ENCODE measurements at places on chromosomes 16 and 17.

GRCh38 chr17:31621566-31621965 is 230.1 kb downstream of the RAB11FIP4 start:
- DNase-seq: no peak

DNA sequence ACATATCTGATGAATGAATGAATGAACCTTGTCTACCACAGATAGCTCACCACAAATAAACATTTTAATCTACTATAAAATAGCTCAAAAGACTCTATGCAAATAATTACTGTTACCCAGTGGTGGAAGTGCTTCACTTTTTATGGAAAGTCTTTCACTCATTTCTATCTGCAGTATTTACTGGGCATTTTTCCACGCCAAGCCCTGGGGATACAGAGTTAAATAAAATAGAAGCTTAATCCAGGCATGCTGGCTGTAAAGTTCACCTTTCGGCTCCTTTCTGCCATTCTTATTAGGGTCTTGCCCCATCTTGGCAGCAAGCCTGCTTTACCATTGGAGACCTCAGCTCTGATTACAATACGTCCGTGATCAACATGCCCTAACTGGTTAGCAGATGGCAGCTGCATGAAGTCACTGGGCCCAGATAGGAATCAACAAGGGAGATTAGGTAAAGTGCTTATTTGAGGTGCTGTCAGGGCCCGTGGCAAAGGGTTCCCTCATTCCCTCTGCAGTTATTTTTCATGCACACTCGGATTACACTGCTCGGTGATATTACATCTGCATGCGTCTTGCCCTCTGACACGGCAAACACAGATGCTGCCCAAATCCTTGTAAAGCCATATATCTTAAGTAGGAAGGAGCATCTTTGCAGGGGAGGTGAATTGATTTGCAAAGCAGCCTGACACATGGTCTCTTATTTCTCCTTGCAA is 648.9 kb downstream of the WWOX start:
- no peak for DNase-seq

GRCh38 chr16:88497561-88498462 is 44.7 kb downstream of the ZFPM1 start:
- no peak for DNase-seq

DNA sequence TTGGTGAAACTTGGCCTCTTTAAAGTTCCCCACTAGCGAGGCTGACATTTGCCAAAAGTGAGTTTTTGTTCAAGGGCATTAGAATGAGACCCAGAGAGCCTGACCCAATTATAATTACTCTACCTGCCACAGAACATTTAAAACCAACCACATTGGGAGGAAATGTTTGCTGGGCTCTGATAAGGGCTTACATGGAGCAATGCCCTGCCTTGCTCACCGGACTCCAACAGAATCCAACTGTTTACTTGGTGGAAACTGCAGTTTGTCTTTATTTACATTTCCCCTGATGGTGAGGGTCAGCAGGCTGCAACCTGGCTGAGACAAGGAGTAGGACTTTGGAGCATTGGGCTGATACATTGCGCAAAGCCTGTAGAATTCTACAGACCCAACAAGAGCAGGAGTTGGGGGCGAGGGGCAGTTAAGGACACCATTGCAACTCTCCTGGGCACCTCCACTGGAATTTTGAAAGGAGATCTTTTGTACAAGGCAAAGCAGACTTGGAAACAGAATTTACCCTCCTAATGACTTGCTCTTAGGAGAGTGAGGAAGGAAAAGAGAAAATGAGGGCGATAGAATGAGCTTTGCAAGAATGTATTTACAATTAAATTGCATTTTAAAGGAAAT is 368.6 kb downstream of the SHISA9 start:
- no peak for DNase-seq

DNA sequence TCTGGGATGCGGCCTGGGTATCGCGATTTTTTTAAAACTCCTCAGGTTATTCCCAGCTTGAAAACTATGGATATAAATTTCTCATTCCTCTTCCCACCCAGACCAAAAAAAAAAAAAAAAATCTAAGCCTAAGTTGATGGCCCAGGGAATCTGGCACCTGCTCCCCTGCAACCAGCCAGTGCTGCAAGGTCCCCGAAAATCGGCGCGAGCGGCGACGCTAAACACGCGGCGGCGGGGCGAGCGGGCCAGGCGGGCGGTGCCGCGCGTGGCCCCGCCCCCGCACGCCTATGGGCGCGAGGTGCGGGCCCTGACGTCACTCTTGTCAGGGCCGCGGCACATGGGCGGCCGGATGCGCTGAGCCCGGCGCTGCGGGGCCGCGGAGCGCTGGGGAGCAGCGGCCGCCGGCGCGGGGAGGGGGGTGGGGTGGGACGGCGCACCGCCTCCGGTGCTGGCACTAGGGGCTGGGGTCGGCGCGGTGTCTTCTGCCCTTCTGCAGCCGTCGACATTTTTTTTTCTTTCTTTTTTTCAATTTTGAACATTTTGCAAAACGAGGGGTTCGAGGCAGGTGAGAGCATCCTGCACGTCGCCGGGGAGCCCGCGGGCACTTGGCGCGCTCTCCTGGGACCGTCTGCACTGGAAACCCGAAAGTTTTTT is at the start of gene HLF:
HLF (plus strand) TSS at position 316 of the 654 bp plus-strand sequence. CDS start 525 bp downstream, outside the sequence.
- DNase-seq: peak; percentile 69

DNA sequence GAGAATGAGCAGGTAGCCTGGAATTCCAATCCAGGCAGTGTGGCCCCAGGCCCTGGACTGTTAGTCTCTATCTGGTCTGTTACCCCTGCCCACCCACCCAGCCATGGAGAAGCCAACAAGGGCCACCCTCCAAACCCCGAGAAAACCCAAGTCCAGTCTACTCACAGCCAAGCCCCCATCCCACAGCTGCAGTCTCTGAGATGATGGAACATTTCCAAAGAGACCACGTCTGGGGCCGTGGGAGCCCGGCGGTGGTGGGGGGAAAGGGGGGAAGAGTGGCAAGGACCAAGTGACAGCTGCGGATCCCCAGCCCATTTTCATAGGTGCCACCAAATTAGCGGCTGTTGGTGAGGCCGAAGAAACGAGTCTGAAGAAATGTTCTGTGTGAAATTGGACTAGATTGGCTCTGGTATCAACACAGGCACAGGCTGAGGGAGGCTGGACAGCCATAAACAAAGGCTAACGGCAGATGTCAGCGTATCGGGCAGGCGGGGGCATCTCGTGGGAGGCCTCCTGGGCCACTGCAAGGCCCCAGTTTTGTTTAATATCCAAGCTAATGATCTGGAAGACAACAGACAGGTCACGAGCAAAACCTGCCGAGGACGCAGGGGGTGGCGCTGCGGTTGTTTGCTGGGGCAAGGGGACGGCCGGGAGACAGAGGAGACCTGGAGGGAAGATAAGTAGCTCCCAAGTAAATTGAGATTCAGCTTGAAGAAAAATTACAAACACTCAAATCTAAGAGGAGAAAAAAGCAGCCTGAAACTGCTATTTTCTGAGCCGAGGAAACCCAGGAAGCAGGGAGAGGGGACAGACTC is 53.4 kb downstream of the RBFOX3 start:
- DNase-seq: no peak

Data from activated T-cell treated with anti-CD3 and anti-CD28 coated beads, Interleukin-2, amount 50 U/mL, for 4 hours (primary cell).